B cell (primary cell): ENCODE measurements at places on chromosomes 7 and 10. TPM values are rescaled to one million over a fixed set of nuclear protein-coding genes. Genes with fewer than 3 reads are reported as not detected.

- no peaks in the 10 kb centered on the region for H3K27me3 ChIP-seq
- peak overlapping the region; percentile 37 for H3K27ac ChIP-seq
- peaks cover 9% of the 10 kb centered on the region for H3K36me3 ChIP-seq
- H3K4me3 ChIP-seq, result no peak overlapping the region
- H3K4me1 ChIP-seq, result no peaks in the 10 kb centered on the region
These were observed 25.6 kb downstream of the ANKMY2 start for GRCh38 chr7:16619979-16620408.

DNA sequence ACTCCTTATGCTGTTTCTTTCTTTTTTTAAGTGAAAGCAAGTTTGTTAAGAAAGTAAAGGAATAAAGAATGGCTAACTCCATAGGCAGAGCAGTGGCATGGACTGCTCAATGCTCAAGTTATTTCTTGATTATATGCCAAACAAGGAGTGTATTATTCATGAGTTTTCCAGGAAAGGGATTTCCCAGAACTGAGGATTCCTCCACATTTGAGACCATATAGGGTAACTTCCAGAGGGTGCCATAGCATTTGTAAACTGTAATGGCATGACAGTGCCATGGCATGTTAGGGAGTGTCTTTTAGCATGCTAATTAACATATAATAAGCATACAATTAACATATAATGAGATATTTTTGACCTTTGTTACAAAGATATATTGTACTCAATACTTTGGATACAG lies 1034.5 kb upstream of the PHF14 start:
- no peaks in the 10 kb centered on the region for H3K4me1 ChIP-seq
- H3K27me3 ChIP-seq, result no peaks in the 10 kb centered on the region
- H3K36me3 ChIP-seq, result no peaks in the 10 kb centered on the region
- H3K27ac ChIP-seq, result no peak overlapping the region
- H3K4me3 ChIP-seq, result no peak overlapping the region
- no peak for DNase-seq

GRCh38 chr7:2281541-2281940 lies 32.7 kb downstream of the SNX8 start:
- no peaks in the 10 kb centered on the region for H3K36me3 ChIP-seq
- DNase-seq, result no peak
- no peaks in the 10 kb centered on the region for H3K4me1 ChIP-seq
- no peaks in the 10 kb centered on the region for H3K27me3 ChIP-seq
- H3K27ac ChIP-seq, result no peak overlapping the region

DNA sequence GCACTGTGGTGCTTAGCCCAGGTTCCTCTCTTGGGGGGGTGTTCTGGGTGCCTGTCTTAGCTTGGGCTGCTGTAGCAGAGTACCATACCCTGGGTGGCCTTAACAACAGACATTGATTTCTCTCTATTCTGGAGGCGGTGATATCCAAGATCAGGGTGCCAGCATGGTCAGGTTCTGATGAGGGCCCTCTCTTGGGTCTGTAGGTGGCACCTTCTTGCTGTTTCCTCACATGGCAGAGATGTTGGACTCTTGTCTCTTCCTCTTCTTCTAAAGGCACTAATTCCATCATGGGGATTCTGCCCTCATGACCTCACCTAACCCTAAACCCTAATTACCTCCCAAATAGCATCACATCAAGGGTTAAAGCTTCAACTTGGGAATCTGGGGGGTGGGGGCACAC lies 19.9 kb upstream of the CRHR2 start:
- no peaks in the 10 kb centered on the region for H3K27me3 ChIP-seq
- no peak overlapping the region for H3K4me3 ChIP-seq
- no peak for DNase-seq
- no peaks in the 10 kb centered on the region for H3K4me1 ChIP-seq

DNA sequence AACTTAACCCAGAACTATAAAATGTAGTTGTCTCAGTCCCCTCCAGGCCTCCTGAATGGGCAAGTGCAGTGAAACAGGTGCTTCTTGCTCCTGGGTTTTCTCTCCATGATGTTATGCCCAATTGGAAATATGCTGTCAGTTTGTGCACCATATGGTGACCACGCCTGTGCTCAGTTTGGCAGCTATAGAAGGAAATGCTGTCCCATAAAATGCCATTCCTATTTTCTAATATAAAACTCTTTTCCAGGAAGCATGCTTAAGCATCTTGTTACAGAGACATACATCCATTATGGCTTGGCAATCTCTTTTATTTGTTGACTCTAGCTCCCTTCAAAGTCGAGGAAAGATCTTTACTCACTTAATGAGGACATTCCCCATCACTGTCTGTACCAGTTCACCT lies 45.2 kb downstream of the FGFBP3 start:
- no peaks in the 10 kb centered on the region for H3K4me1 ChIP-seq
- no peak overlapping the region for H3K4me3 ChIP-seq
- peaks cover 21% of the 10 kb centered on the region for H3K36me3 ChIP-seq

- no peak overlapping the region for H3K4me3 ChIP-seq
- peaks cover 12% of the 10 kb centered on the region for H3K4me1 ChIP-seq
- peak; percentile 53 for DNase-seq
- H3K27ac ChIP-seq, result peak overlapping the region; percentile 73
- H3K27me3 ChIP-seq, result no peaks in the 10 kb centered on the region
These were observed 8.8 kb upstream of the SMKR1 start for GRCh38 chr7:129493555-129493954.

DNA sequence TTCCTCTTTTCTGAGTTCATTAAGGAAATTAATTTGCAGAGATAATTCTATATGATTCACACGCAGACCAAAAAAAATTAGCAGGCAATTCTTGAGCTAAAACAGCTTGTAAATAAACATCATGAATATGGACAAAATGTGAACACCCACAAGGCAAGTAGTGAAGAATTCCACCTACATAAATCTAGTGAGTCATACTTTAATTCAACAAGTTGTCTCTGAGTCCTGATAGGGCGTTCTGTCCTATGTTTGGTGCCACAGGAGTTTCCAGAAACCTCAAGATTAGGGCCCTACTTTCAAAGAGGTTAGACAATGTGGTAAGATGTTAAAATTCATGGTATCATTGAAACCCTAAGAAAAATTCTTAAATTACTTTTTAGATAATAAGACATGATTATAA lies 122.3 kb downstream of the SGMS1 start:
- no peak overlapping the region for H3K27ac ChIP-seq
- H3K4me1 ChIP-seq, result peaks cover 7% of the 10 kb centered on the region
- H3K4me3 ChIP-seq, result no peak overlapping the region
- DNase-seq, result no peak

- H3K36me3 ChIP-seq, result no peaks in the 10 kb centered on the region
- H3K4me3 ChIP-seq, result no peak overlapping the region
- no peak for DNase-seq
- no peaks in the 10 kb centered on the region for H3K27me3 ChIP-seq
These were observed 46.5 kb downstream of the LHPP start for GRCh38 chr10:124508070-124508667.

DNA sequence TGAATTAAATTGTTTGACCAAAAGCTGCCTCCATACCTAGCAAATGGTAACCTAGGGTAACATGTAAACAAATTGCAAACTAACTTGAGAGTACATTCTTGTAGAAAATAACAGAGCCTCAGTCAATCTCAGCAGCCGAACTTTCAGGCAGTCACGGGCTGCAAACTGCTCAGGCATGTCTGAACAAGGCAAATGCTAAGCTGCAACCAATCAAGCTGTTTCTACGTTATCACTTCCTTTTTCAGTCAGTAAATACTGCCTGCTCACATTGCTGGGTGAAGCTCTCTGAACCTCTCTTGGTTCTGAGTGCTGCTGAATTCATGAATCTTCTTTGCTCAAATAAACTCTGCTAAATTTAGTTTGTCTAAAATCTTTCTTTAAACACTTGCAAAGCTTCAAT lies 1212.4 kb downstream of the SORCS1 start:
- H3K4me1 ChIP-seq, result no peaks in the 10 kb centered on the region
- no peaks in the 10 kb centered on the region for H3K27me3 ChIP-seq
- no peak overlapping the region for H3K27ac ChIP-seq
- H3K4me3 ChIP-seq, result no peak overlapping the region
- DNase-seq, result peak; percentile 19

DNA sequence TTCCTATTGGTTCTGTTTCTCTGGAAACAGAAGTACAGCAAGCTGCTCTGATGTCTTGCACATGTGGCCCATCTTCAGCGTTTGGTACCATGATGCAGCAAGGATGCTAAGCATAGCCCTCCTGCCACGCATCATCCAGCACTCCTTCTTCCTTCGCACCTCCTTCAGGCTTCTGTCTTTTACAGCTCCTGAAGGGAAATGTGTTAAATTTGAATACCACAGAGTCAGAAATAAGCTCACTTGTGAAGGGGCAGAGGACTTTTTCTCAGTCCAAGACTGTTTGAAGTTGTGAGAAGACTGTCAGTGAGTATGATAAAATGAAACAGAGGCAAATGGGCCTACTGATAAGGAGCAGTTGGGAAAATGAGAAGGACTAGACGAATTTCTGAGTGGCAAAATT lies 20.7 kb downstream of the TSPAN13 start:
- H3K36me3 ChIP-seq, result peaks cover 2% of the 10 kb centered on the region
- no peak for DNase-seq
- H3K27ac ChIP-seq, result peak overlapping the region; percentile 21

GRCh38 chr7:100584683-100585510 lies 1.0 kb downstream of the LRCH4 start:
- peaks cover 38% of the 10 kb centered on the region for H3K4me1 ChIP-seq
- H3K4me3 ChIP-seq, result peak overlapping the region; percentile 85
- H3K27ac ChIP-seq, result peak overlapping the region; percentile 94
- peaks cover 32% of the 10 kb centered on the region for H3K36me3 ChIP-seq
- peak; percentile 62 for DNase-seq
- peaks cover under 1% of the 10 kb centered on the region for H3K27me3 ChIP-seq

GRCh38 chr10:70053841-70054288 lies 1.2 kb downstream of the MACROH2A2 start:
- no peak overlapping the region for H3K27ac ChIP-seq
- H3K27me3 ChIP-seq, result peaks cover 12% of the 10 kb centered on the region
- no peak overlapping the region for H3K4me3 ChIP-seq
- H3K4me1 ChIP-seq, result peaks cover 10% of the 10 kb centered on the region

DNA sequence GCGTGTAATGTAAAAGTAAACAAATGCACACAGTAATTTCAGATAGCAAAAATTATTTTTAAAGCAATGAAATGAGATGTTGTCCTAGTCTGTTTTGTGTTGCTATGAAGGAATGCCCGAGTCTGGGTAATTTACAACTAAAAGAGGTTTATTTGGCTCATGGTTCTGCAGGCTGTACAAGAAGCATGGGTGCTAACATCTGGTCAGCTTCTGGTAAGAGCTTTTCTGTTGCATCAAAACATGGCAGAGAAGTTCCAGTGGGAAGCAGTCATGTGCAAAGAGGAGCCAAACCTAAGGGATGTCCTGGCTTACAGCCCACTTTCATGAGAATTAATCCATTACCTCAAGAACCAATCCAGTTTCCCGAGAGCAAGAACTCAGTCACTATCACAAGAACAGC lies 62.9 kb upstream of the MNX1 start:
- H3K4me3 ChIP-seq, result no peak overlapping the region
- peaks cover 22% of the 10 kb centered on the region for H3K27me3 ChIP-seq
- DNase-seq, result no peak
- no peak overlapping the region for H3K27ac ChIP-seq

GRCh38 chr10:89351412-89351779 lies 23.6 kb downstream of the IFIT3 start:
- no peaks in the 10 kb centered on the region for H3K27me3 ChIP-seq
- no peak overlapping the region for H3K4me3 ChIP-seq
- peaks cover 30% of the 10 kb centered on the region for H3K4me1 ChIP-seq
- H3K36me3 ChIP-seq, result no peaks in the 10 kb centered on the region
- no peak for DNase-seq

- H3K36me3 ChIP-seq, result no peaks in the 10 kb centered on the region
- DNase-seq, result peak; percentile 72
- no peak overlapping the region for H3K4me3 ChIP-seq
These were observed 2.4 kb upstream of the CNOT4 start for GRCh38 chr7:135512135-135512887.

GRCh38 chr7:80498481-80499349 lies 13.1 kb downstream of the GNAT3 start:
- H3K27ac ChIP-seq, result no peak overlapping the region
- no peak overlapping the region for H3K4me3 ChIP-seq
- DNase-seq, result no peak
- no peaks in the 10 kb centered on the region for H3K36me3 ChIP-seq
- no peaks in the 10 kb centered on the region for H3K27me3 ChIP-seq
- H3K4me1 ChIP-seq, result no peaks in the 10 kb centered on the region

- no peak for DNase-seq
- no peaks in the 10 kb centered on the region for H3K27me3 ChIP-seq
- no peaks in the 10 kb centered on the region for H3K36me3 ChIP-seq
These were observed 105.4 kb upstream of the BTBD16 start for GRCh38 chr10:122165484-122166276.

DNA sequence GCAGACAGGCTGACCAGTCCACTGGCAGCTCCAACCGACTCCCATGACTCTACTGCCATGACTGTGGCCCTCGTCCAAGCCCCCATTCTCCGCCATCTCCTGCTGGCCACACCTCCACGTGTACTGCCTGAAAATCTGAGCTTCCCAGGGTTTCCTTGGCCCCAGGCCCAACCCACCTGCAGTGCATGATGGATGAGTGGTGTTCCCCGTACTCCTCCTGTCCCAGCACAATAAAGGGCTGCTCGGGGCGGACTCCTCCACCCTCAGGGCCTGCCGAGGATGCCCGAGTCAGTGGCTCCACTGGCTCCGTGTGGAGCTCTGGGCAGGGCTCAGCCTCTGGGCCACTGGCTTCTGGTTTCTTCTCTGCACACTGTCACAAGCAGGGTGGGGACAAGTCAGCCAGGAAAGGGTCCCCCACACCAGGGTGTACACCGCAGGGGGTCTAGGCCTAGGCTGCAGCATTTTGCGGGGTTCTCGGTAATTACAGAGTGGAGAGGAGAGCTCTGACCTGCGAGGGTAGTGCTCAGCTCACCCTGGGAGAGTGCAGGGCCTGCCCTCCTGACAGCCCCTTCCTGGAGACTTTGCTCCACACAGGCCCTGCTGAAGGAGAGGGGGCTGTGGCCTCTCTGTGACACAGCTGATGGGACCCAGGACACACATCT lies 15.2 kb downstream of the WDR91 start:
- no peak for DNase-seq
- H3K27me3 ChIP-seq, result no peaks in the 10 kb centered on the region
- H3K36me3 ChIP-seq, result peaks cover 2% of the 10 kb centered on the region
- H3K4me3 ChIP-seq, result no peak overlapping the region

- DNase-seq, result no peak
- H3K4me3 ChIP-seq, result no peak overlapping the region
- no peaks in the 10 kb centered on the region for H3K4me1 ChIP-seq
- H3K27me3 ChIP-seq, result no peaks in the 10 kb centered on the region
These were observed 9.0 kb upstream of the UCN3 start for GRCh38 chr10:5355594-5356301.

GRCh38 chr10:28250782-28251181 lies 52.1 kb downstream of the MPP7 start:
- H3K4me1 ChIP-seq, result no peaks in the 10 kb centered on the region
- no peaks in the 10 kb centered on the region for H3K36me3 ChIP-seq
- DNase-seq, result peak; percentile 54
- H3K27ac ChIP-seq, result no peak overlapping the region
- no peaks in the 10 kb centered on the region for H3K27me3 ChIP-seq

EMX2 gene
- total RNA-seq, result not detected in 2 replicates

ZNF488 gene
- total RNA-seq, result not detected in 2 replicates

SPACDR gene
- 2.9 and 3.7 TPM in 2 replicates for total RNA-seq

CLEC2L gene
- not detected in 2 replicates for total RNA-seq

ELAPOR2 gene
- total RNA-seq, result 8.3 and 11.1 TPM in 2 replicates

SLC26A3 gene
- not detected in 2 replicates for total RNA-seq

MYH16 gene
- not detected in 2 replicates for total RNA-seq

HNRNPH3 gene
- total RNA-seq, result 120 and 124 TPM in 2 replicates

GIMAP8 gene
- 0.47 and 0.78 TPM in 2 replicates for total RNA-seq

TAS2R5 gene
- 3.6 and 6.5 TPM in 2 replicates for total RNA-seq

KIF11 gene
- 1.8 and 2.0 TPM in 2 replicates for total RNA-seq

ANXA8L1 gene
- total RNA-seq, result not detected in 2 replicates

DENND2A gene
- not detected in 2 replicates for total RNA-seq

FAM185A gene
- total RNA-seq, result 11.8 and 12.9 TPM in 2 replicates

LRRC18 gene
- total RNA-seq, result not detected in 2 replicates
